Kidney epithelial cell (primary cell): ENCODE measurements at places on chromosomes 4 and X. TPM values are rescaled to one million over a fixed set of nuclear protein-coding genes. Genes with fewer than 3 reads are reported as not detected.

MAGEA6 gene
- not detected in 2 replicates for total RNA-seq

DNA sequence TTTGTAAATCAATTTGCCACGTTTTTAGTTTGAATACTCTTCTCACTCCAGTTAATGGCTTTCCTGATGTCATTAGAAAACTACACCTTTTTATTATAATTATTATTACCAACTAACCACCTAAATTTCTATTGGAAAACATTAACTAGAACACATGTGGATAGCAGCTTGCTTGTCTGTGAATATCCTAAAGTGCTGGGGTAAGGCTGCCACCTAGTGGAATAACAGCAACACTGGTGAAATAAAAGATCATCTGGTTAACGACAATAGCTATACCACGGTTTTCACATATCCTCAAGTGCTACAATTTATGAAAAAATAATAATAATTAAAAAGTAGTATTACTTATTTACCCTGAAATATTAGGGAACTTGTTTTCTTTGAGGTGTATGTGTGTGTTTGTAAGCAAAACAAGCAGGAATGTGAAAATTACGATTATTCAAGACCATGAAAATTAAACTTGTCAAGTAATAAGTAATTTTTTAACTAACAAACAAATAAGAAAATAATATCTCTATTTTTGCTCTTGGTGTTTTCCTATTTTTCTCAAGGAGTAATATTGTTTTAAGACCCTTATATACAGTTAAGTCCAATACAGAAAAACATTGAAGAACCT lies 130.1 kb upstream of the TECRL start:
- DNase-seq = peak; percentile 16

GRCh38 chr4:42566835-42567234 lies 90.1 kb downstream of the ATP8A1 start:
- DNase-seq = no peak

GRCh38 chrX:18714910-18715309 lies 7.5 kb downstream of the PPEF1 start:
- DNase-seq = no peak

GLRA3 gene
- total RNA-seq = not detected in 2 replicates

DNA sequence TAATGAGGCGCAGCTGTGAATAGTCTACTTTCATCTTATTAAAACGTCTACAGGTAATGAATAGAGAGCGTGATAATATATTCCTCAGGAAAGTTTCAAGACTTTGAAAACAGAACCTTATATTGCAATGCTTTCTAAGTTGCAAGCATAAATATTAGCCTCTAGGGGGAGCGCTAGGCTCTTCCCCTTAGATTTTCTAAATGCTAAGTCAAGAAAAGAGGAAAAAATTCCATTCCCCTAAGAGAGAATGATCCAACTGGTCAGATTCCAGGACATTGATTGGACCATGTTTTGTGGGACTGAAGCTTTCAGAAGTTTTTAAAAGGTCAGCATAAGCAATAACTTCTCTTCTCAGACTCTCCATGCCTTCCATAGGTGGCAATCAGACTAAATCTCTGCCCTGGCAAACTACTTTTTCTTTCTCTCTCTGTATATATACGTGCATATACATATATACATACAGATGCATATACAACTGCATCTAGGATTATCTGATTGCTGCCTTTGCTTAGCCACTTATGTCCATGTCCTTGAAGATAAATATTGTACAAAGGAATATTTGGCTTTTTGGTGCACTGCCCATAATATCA lies 492.9 kb downstream of the INPP4B start:
- peak; percentile 31 for DNase-seq

GYPB gene
- total RNA-seq = not detected in 2 replicates

S100G gene
- not detected in 2 replicates for total RNA-seq

DNA sequence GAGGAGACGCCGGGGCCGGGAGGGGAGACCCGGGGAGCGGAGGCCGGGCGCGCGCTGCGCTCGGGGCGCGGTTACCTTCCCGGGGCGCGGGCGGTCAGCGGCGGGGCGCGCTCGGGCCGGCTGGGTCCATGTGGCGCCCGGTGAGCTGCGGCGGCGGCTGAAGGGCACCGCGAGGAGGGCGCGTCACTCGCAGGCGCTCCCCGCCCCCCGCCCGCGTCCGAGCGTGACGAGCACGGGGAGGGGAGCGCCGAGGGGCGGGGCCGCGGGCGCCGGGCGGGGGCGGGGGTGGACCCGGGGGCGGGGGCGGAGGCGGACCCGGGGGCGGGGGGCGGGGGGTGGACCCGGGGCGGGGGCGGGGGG lies at the start of gene CPLX1:
CPLX1 (minus strand) TSS at position 159 of the 360 bp plus-strand sequence. CDS start 1,607 bp downstream, outside the sequence.
- no peak for DNase-seq

DNA sequence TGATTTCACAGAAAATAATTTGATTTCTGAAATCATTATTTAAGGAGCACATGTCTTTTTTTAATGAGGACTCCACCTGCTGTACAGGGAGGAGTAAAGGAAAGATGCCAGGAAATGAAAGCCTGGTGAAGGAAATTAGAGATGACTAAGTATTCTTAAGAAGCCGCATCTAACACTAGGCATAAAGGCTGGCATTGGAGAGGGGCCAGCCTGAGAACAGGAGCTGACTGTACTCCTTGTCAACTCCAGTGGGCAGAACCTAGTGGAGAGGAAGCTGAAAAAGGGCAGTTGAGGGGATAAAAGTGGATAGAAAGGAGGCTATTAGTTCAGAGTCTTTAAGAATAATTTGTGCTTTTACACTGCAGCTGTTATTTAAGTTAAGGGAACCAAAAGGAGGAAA lies 393.0 kb downstream of the PPP1R2C start:
- no peak for DNase-seq

PIR gene
- 1.4 and 4.9 TPM in 2 replicates for total RNA-seq

GRCh38 chrX:130144509-130144908 lies 21.1 kb downstream of the AIFM1 start:
- no peak for DNase-seq

- no peak for DNase-seq
Measured at GRCh38 chr4:99749445-99750391, 66.9 kb upstream of the DAPP1 start.

GRCh38 chrX:119871245-119871598 lies 311 bp downstream of the RNF113A start:
- no peak for DNase-seq

SH3BP2 gene
- 56.1 and 62.7 TPM in 2 replicates for total RNA-seq

DNA sequence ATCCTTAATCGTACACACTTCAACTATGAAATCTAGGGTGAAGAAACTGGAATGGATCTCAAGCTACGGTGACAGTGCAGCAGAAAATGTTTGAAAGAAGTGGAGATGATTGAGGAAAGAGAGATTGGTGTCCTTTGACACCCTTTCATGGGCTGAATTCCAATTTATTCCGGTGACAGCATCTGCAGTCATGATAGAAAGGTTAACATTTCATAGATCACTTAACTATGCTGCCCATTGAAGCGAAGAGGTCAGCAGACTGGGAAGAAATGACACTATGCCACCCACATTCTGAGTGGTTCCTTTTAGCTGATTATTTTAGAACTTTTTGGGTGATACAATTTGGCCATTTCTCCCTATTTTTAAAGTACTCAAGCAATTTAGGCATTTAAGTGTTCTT lies 82.3 kb downstream of the DNAAF6 start:
- DNase-seq = no peak

DNA sequence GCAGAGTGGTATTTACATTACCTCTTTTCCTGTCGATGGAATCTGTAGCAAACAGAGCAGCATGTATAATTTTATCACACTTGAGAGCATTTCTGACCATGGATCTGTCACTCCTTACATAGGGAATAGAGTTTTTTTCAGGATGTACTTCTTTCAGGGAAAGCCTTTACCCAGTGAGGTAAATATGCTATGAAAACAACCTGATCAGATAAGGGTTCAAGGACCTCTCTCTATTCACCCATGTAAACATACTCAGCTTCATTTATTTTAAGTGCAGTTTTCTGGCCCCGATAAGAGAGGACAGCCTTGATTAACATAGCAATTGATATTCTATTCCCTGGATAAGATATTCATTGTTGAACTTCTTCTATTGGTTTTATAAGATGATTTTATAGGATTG lies 87.3 kb upstream of the ESX1 start:
- no peak for DNase-seq

GRCh38 chrX:72131317-72132294 lies at the start of gene RTL5:
TSS of gene RTL5 (minus strand) at chrX:72131915.
- peak; percentile 42 for DNase-seq

DNA sequence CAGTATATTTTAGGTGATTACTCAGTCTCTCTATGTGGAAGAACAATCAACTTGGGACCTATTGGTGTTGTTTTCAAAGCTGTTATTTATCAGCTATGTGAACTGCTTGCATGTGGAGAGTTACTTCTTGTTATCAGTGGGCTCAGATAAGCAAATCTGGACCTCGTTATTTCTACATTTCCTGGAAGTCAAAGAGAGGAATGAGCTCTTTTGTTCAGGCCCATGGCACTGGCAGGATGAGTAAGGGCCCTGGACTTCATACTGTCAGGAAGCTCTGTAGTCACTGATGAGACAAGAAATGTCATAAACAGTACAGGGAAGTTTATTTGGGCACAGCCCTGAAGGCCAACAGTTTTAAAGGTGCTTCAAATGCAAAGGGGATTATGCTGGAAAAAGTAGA lies 760.6 kb upstream of the EPHA5 start:
- no peak for DNase-seq

DNA sequence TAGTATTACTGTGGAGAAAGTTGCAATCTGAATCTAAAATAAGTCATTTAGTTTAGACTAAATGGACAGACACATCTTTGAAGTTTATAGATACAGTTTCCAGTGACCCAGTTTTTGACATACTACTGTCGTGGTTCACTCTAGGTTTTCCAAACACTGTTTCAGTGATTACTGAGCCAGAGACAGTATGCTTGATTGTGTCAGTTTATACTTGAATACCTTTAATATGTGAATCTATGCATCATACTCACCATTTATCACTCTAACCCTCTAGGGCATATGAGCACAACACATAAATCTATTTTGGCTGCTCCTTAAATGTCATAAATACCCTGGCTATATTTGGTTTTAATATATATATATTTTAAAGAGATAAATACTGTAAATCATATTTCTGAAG lies 173.5 kb downstream of the GRID2 start:
- no peak for DNase-seq

POU3F4 gene
- total RNA-seq = 0.17 and 0.55 TPM in 2 replicates

EGFL6 gene
- total RNA-seq = 1.4 and 2.3 TPM in 2 replicates

- DNase-seq = no peak
Measured at GRCh38 chr4:69649207-69649606, 3.8 kb downstream of the UGT2A1 start.

- DNase-seq = no peak
Measured at GRCh38 chr4:153221783-153222706, 17.8 kb downstream of the TRIM2 start.

DCX gene
- not detected in 2 replicates for total RNA-seq

DNA sequence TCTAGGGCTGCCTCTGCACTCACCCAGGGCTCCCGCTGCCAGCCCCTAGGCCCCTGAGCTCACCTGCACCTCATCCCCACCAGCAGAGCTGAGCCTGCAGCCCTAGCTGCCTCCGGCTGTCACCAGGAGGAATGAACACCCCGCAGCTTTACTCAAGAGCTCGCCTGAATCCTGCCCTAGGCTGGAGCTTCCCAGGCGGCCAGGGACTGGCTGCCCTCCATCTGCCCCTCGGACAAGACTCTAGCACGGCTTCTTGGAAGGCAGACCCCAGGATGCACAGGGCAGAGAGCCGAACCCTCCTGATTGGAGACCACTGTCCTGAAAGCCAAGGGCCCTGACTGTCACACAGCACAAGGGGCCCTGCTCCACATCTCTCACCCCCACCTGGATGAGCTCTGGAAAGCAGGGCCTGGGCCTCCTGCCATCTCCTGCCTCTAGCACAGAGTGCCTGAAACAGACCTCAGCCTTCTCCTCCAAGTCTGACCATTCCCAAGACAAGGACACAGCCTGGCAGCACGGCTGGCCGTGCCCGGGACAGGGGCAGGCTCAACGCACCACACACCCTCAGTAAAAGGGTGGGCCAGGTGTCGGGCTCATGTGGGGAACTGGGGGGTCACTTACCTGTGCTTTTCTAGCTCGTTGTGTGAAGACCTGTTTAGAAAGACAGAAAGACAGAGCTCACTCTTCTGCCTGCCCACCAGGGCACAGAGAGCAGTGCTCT lies 4.4 kb downstream of the MXD4 start:
- no peak for DNase-seq

DNA sequence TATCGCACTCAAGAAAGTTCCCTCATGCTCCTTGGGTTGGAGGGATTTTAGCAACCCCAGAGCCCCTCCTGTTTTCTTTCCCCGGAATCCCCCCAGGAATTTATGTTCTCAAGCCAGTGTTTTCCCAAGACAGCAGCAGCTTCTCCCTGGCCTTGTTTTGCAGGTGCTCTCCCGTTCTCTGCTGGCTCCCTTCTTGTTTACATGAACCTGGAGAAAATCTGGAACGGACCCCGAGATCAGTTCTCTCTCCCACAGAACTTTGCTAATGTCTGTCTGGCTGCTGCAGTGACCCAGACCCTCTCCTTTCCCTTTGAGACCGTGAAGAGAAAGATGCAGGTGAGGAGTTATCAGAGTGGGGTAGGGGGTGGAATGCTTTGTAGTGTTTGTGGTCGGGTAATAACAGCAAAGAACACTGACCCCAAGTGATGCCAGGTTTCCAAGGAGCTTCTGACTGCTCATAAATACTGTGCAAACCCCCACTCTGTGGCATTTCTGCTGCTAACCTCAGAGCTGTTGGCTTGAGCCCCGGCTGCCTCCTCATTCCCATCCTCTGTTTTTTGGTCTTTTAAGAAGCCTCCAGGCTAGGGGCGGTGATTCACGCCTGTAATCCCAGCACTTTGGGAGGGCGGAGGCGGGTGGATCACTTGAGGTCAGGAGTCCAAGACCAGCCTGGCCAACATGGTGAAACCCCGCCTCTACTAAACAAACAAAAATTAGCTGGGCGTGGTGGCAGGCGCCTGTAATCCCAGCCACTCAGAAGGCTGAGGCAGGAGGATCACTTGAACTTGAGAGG lies 11.1 kb downstream of the SLC25A43 start:
- DNase-seq = no peak

DNA sequence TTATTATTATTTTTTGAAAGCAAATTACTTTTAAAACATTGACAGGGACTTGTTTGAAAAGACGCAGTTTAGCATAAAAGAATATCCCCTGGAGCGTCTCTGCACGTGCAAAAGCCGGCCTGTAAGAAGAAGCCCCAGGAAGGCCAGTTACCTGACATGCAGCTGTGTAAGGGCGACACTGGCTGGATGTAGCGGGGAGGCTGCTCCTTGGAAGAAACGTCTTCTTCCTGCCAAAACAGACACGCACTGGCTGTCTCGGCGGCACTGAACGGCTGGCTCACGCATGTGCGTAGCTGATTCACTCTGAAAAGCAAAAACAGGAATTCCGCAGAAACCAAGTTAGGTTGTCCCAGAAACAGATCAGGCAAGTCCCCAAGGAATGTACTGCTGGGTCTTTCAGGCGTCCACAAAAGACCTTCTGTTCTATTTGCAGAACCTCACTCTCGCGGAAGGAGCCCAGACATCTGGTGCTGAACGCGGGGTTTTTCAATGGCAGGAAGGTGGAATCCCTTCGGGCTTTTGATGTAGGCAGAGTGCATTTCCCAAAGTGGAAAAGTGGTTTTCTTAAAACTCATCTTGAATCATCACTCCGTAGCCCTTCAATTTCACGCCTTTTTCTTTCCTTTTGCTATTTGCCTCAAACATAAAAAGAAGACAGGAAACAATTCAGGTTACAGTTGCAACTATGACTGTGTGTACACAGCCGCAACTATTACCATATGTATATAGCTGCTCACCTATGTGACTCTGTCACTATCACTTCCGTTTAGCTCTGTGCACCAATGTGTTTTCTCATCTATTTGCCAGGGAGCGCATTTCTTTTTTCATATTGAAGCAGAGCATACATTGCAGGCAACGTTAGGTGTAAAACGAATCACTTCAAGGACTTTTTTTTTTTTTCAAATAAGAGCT lies 38.1 kb upstream of the ARSH start:
- no peak for DNase-seq
